ENCODE measurements at places on chromosomes 3 and 15. TPM values are rescaled to one million over a fixed set of nuclear protein-coding genes. Genes with fewer than 3 reads are reported as not detected.

DNA sequence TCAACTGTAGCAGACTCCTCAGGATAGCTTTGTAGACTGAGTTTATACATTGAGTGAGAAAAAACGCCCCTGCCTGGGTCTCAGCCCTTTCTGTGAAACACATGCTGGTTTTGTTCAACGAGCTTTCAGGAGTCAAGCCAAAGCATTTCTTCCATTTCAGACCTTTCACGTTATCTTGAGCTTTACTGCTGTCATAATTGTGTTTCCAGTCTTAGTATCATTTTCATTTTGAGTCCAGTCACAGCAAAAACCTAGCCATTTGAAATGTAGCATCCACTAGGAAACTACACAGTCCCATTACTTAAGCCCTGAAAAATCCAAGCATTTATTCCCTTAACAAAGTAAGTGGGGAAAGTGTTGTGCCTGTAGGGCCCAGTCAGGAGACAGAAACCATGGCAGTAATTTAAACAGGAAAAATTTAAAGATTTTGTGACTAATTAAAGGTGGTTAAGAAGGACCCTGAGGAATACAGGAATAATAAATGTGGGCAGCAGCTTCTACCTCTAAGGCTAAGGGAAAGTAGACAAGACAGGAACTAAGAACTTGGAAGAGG, 110.1 kb upstream of the ABHD17C start:
- no peak overlapping the region for H3K27ac ChIP-seq
- no peaks in the 10 kb centered on the region for H3K27me3 ChIP-seq
- no peak for DNase-seq
- no peak overlapping the region for H3K4me3 ChIP-seq
- H3K36me3 ChIP-seq, result no peaks in the 10 kb centered on the region

GRCh38 chr15:66288551-66289185, 4.7 kb upstream of the DIS3L start:
- H3K4me1 ChIP-seq, result peaks cover 28% of the 10 kb centered on the region
- H3K36me3 ChIP-seq, result no peaks in the 10 kb centered on the region
- H3K27ac ChIP-seq, result no peak overlapping the region

GRCh38 chr3:25455441-25456132, 27.5 kb downstream of the RARB start:
- H3K27me3 ChIP-seq, result no peaks in the 10 kb centered on the region
- no peaks in the 10 kb centered on the region for H3K36me3 ChIP-seq
- no peaks in the 10 kb centered on the region for H3K4me1 ChIP-seq
- no peak for DNase-seq
- no peak overlapping the region for H3K4me3 ChIP-seq

GRCh38 chr15:64209680-64210334, 47.0 kb upstream of the PPIB start:
- no peaks in the 10 kb centered on the region for H3K36me3 ChIP-seq
- no peak overlapping the region for H3K4me3 ChIP-seq
- H3K4me1 ChIP-seq, result no peaks in the 10 kb centered on the region
- no peaks in the 10 kb centered on the region for H3K27me3 ChIP-seq
- no peak overlapping the region for H3K27ac ChIP-seq

DNA sequence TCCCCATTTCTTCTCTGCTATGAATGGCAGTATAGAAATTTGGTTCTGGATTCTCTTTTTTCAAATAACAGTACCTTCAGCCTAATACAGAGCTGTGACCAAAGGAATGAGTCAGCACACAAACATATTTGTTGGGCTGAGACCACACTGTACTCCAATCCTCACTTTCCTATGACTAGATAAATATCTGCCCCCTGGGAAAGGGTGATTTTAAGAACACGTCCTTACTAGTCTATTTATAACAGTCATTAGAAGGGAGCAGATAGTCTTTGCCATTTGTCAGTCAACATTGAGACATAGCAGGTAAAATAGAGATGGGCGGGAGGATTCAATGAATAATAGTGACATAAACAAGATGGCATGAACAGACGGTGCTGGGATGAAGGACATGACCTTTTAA, 461.3 kb downstream of the MCTP2 start:
- no peaks in the 10 kb centered on the region for H3K4me1 ChIP-seq
- no peak overlapping the region for H3K4me3 ChIP-seq
- H3K27ac ChIP-seq, result no peak overlapping the region
- no peaks in the 10 kb centered on the region for H3K27me3 ChIP-seq
- no peak for DNase-seq

DNA sequence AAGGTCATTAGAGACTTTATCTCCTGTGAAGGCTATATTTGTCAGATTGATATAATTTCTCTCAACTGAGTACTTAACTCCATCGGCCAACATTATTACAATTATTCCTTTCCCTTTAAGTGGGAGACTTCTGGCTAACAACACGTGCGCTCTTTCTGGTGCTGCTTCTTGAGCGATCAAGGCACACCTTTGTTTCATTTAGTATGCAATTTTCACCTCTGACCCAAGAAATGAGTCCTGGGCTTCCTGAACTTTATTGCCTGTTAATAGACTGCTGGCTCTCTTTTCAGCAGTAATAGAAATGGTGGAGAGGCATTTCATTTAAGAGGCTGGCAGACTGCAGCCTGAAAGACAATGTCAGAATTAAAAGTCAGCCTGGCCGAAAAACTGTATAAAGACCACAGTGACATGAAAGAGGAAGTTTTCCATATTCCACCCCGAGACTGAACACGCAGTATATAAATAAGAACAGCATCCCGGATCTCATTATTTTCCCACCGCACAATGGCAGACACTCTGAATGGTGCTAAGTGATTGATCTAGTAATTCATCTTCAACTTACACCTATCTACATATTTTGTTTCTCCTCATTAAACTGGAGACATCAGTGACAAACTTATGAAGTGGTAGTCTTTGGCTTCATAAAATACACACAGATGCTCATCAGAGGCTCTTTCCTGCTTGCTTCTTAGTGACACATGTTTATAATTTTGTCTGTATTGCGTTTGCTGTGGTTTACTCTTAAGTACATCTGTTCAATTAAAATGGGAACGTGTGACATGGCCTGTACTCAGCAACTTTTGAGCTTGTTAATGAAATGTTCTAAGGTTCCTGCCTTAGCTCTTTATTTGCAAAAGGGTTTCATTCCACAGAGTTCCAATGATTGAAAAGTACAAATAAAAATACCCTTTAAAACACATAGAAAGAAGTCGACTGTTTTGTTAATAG, 299.9 kb downstream of the MECOM start:
- no peaks in the 10 kb centered on the region for H3K4me1 ChIP-seq
- no peak for DNase-seq
- no peaks in the 10 kb centered on the region for H3K36me3 ChIP-seq
- no peak overlapping the region for H3K4me3 ChIP-seq
- H3K27me3 ChIP-seq, result no peaks in the 10 kb centered on the region
- no peak overlapping the region for H3K27ac ChIP-seq

- no peak overlapping the region for H3K4me3 ChIP-seq
- no peaks in the 10 kb centered on the region for H3K36me3 ChIP-seq
- H3K4me1 ChIP-seq, result peaks cover under 1% of the 10 kb centered on the region
- H3K27ac ChIP-seq, result no peak overlapping the region
- no peaks in the 10 kb centered on the region for H3K27me3 ChIP-seq
These were observed 23.2 kb downstream of the CYP8B1 start for GRCh38 chr3:42852441-42852840.

GRCh38 chr3:55792009-55792408, 304.9 kb upstream of the WNT5A start:
- DNase-seq, result no peak
- no peaks in the 10 kb centered on the region for H3K36me3 ChIP-seq
- H3K27me3 ChIP-seq, result no peaks in the 10 kb centered on the region
- H3K4me1 ChIP-seq, result no peaks in the 10 kb centered on the region
- no peak overlapping the region for H3K27ac ChIP-seq

GRCh38 chr3:195893044-195893395, 15.3 kb downstream of the TNK2 start:
- no peaks in the 10 kb centered on the region for H3K27me3 ChIP-seq

DNA sequence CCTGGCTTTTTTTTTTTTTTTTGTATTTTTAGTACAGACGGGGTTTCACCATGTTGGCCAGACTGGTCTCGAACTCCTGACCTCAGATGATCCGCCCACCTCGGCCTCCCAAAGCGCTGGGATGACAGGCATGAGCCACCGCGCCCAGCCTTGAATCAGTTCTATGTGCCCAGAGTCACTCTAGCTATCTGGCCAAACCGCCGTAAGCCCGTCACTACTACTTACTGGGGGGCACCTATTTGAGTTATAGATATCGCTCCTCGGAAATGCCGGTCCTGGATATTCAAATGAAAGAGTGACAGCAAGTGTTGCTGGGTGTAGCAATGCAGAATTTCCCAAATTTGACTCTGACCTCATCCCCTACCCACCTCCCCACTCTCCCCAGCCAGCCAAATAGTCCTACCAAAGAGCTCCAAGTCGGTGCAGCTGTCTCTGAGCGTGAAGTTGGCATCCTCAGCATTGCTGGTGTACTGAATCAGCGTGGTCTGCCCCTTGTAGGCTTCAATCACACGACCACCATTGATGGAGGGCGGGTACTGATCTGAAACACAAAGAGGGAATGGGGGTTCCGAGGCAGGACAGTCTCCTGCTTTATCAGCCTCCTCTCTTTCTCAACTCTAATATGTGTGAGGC, 38.1 kb downstream of the MUC20 start:
- DNase-seq, result no peak
- H3K4me1 ChIP-seq, result no peaks in the 10 kb centered on the region
- no peak overlapping the region for H3K4me3 ChIP-seq
- H3K36me3 ChIP-seq, result no peaks in the 10 kb centered on the region

- peaks cover 61% of the 10 kb centered on the region for H3K4me1 ChIP-seq
- H3K27me3 ChIP-seq, result no peaks in the 10 kb centered on the region
- no peak for DNase-seq
- H3K4me3 ChIP-seq, result no peak overlapping the region
- no peak overlapping the region for H3K27ac ChIP-seq
These were observed 9.5 kb downstream of the PDE8A start for GRCh38 chr15:84991014-84991712.

GRCh38 chr15:29070471-29071231, 184.9 kb downstream of the APBA2 start:
- no peak for DNase-seq
- H3K4me1 ChIP-seq, result no peaks in the 10 kb centered on the region
- H3K4me3 ChIP-seq, result no peak overlapping the region
- H3K36me3 ChIP-seq, result no peaks in the 10 kb centered on the region
- no peak overlapping the region for H3K27ac ChIP-seq

DNA sequence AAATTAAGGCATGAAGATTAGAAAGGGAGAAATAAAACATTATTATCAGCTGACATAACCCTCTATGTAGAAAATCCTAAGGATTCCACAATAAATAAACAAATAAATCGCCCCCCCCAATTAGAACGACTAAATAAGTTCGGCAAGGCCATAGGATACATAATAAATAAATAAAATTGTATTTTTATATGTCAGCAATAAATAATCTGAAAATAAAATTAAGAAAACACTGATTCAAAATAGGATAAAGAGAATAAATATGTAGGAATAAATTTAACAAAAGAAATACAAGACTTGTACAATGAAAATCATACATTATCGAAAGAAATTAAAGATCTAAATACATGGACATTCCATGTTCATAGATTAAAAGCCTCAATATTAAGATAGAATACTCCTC, 5.1 kb downstream of the TTC23 start:
- no peak for DNase-seq
- H3K4me3 ChIP-seq, result no peak overlapping the region

DNA sequence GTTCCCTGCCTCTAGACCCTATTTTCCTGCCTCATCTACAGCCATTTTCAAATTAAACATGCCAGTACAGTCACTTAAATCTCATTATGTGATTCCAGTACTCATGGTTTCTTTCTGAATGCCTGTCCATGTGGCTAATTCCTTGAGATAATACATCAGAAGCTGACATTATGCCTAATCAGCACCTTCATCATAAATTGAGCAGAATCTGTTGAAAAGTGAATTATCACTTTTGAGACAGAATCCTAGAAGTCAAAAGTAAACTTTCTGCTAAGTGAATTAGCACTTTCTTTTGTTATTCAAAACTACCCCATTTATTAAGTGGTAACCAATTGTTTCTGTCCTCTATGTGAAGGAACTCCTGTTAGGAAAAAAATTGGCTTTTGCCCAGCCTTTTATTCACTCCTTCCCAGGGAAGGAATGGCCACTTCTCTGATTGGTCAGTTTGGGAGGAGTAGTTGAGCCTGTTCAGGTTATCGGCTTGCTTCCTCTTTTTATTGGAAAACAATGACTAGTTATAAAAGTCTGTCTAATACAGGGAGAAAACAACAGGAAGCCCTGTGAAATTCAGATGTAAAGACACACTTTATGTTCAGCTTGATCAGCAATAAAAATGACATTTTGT, 40.5 kb downstream of the OSTN start:
- H3K4me1 ChIP-seq, result no peaks in the 10 kb centered on the region
- no peak overlapping the region for H3K27ac ChIP-seq
- no peak overlapping the region for H3K4me3 ChIP-seq
- no peak for DNase-seq

- H3K36me3 ChIP-seq, result no peaks in the 10 kb centered on the region
- H3K27ac ChIP-seq, result no peak overlapping the region
- DNase-seq, result no peak
- H3K27me3 ChIP-seq, result no peaks in the 10 kb centered on the region
- no peaks in the 10 kb centered on the region for H3K4me1 ChIP-seq
These were observed 15.3 kb upstream of the ROPN1 start for GRCh38 chr3:124007186-124007585.

Gene LNP1
- 0.61 TPM for polyA plus RNA-seq

Gene CPN2
- polyA plus RNA-seq, result not detected

Gene ZNF660
- not detected for polyA plus RNA-seq

Gene ATRIP
- polyA plus RNA-seq, result 15.4 TPM

Gene AMIGO3
- polyA plus RNA-seq, result not detected
